ENCODE measurements at places on chromosomes 16 and 17.

GRCh38 chr16:83830769-83831455 lies 23.1 kb downstream of the HSBP1 start:
- no peak for DNase-seq

DNA sequence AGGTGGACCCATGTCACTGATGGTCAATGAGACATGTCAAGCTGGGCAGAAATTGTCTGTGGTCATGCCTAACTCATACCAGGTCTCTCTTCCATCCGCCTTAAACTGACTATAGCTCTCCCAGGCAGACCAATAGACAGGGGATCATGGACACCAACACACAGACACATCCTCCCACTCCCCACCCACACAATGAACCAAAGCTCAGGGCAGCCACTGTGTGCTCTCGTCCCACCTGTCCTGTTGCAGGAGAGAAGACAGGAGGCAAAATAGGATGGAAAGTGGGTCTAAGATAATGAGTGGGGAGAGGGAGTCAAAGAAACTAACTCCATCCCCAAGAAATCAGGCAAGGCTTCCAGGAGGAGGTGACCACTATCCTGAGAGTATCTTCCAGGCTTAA lies 3.2 kb downstream of the PYY start:
- DNase-seq = no peak

- no peak for DNase-seq
Measured at GRCh38 chr17:61309362-61310256, 90.0 kb upstream of the TBX2 start.

GRCh38 chr16:25941800-25942499 lies 250.2 kb downstream of the HS3ST4 start:
- no peak for DNase-seq
